ENCODE measurements at places on chromosomes 2 and 18.

DNA sequence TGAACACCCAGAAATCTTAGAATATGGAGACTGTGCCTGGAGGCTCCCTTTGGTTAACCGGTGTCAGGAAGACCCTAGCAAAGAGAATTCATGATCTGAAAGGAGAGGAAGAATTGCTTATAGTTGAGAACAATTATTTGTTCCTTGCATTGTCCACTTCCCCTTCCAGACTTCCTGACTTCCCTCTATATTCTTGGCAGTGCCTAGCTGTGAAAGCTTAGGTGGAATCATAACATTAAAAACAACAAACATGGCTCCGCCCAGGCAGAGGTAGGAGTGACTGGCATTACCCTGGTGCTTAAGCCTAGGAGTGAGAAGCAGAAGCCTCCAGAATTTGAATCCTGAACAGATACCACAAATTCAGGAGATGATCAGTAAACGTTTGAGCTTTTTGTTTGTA, 1.9 kb downstream of the TTL start:
- DNase-seq = no peak

GRCh38 chr2:143229952-143230351, 100.7 kb downstream of the ARHGAP15 start:
- DNase-seq = peak; percentile 40

GRCh38 chr2:196987649-196988364, 61.3 kb upstream of the PGAP1 start:
- DNase-seq = no peak

DNA sequence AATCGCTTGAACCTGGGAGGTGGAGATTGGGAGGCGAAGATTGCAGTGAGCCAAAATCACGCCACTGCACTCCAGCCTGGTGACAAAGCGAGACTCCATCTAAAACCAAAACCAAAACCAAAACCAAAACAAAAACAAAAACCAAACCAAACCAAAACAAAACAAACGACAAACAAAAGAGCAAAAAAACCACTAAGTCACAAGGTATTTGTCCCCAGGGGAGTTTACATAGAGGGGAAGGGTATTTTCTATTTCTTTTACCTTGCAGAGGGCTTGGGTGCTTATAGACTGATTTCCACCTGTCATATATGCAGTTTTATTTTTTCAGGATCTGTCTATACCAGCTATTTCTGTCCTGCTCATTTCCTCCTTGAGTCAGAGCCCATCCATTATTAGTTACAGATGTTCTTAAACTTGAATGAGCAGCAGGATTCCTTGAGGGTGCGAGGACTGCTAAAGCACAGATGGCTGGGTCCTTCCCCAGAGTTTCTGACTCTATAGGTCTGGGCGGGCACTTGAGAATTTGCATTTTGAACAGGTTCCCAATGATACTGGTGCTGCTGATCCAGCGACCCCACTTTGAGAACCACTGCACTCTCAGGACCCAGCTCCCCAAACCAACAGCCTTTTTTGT, 102.2 kb upstream of the UXS1 start:
- DNase-seq = no peak

GRCh38 chr2:60306267-60306861, 247.1 kb downstream of the BCL11A start:
- no peak for DNase-seq

DNA sequence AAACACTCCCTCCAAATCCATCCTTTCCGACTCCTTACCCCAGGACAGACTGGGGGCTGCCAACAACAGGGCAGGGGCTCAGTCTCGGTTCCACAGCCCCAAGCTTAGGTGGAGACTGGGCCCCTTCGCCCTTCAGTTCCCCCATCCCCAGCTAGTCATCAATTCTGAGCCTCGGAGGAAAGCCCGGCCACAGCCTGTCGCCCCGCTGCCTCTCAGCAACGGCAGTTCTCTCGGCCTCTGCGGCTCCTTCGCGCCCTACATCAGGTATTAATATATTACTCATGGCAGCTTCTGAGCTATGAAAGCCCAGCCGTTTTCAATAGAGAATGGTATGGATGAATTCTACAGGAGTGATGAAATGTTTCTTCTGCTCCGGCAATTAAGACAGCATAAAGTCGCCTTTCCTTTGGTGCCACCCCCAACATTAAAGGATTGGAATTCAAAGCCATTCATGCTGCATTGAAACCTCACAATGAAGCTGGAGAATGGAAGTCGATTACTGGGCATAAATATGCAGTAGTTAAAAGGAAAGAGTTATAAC, 2.8 kb downstream of the HDAC4 start:
- DNase-seq = no peak

DNA sequence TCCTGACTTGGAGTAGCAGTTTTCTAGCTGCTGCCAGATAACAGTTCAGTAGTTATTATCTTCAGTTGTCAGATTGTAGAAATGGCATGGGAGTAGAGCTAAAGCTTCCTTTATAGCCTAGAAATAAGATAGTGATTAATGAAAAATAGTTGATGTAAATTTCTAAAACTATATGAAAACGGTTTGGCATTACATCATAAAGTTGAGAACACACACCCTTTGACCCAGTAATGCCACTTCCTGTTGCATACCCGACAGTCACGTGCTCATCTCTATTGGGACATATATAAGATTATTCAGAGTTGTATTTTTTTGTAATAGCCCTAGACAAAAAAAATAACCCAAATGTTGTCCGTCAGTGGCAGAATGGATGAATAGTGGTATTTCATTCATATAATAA, 39.4 kb upstream of the ASB1 start:
- no peak for DNase-seq

- DNase-seq = no peak
Measured at GRCh38 chr2:85188852-85189251, 55.7 kb downstream of the TCF7L1 start.

DNA sequence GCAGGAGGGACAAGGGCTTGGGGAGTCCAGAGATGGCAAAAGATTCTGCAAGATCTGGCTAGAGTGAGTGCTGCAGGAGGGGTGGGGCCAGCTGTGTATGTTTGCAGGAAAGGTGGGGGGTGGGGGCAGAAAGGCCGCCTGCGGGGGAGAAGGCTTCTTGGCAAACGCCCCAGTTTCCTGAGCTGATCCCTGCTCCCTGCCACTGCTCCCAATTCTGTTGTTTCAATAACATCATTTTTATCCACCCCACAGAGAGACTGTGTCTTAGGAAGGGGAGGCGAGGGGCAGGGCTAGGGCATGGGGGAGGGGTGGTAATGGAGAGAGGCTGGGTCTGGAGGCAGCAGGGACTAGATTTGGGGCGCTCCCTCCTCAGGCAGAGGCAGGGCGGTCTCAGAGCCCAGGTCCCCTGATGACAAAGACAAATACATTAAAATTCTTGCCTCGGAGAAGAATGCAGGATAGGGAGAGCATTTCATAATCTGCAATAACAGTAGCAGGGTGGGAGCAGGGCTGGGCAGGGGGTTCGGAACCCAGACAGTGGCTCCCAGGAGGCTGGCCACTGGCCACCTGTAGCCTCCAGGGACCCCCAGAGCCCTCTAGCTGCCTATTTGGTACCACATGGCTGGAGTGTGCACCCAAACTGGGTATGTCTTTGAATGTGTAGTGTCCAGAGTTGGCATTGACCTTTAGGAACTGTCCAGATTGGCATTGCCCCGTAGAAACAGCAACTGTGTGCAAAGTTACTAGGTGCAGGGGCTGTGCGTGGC, 2.1 kb upstream of the WNT6 start:
- no peak for DNase-seq

GRCh38 chr2:10501451-10501961, 53.4 kb upstream of the ODC1 start:
- no peak for DNase-seq

- DNase-seq = no peak
Measured at GRCh38 chr18:39872651-39873050, 2082.4 kb upstream of the PIK3C3 start.

DNA sequence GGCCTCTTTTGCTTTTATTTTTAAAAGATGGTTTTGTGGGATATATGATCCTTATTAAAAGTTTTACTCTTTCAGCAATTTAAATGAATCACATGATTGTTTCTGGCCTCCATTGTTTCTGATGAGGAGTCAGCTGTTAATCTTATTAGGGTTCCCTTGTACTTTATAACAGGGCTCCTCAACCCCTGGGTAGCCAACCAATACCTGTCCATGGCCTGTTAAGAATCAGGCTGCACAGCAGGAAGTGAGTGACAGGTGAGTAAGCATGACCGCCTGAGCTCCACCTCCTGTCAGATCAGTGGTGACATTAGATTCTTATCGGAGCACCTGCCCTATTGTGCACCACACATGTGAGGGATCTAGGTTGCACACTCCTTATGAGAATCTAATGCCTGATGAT, 45.1 kb upstream of the FAM98A start:
- no peak for DNase-seq

GRCh38 chr18:3873698-3874097, 423.7 kb downstream of the TGIF1 start:
- DNase-seq = no peak

- DNase-seq = peak; percentile 26
Measured at GRCh38 chr2:172095905-172096625, 6.6 kb downstream of the DLX2 start.

DNA sequence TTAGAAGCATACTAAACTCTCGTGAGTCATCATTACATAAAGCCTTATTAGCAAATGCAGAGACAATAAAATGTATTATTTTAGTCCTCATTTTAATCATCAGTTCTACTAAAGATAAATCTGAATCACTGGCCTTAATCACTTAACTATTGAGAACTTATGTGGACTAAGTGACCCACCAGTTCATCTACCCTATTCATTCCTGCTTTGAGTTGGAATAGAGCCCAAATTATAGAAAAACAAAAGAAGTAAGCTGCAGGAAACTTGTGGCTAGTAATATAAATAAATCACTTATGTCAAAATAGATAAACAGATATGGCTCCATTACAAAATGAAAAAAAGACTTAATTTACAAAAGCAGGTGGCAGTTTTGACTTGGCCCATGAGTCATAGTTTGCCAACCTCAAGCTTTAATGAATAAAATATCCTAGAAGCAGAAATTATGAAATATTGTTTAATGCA, 851.8 kb upstream of the CRIM1 start:
- no peak for DNase-seq

GRCh38 chr2:138274421-138275291, 226.9 kb upstream of the SPOPL start:
- DNase-seq = no peak

GRCh38 chr2:77939801-77940200, 417.6 kb upstream of the LRRTM4 start:
- DNase-seq = no peak

DNA sequence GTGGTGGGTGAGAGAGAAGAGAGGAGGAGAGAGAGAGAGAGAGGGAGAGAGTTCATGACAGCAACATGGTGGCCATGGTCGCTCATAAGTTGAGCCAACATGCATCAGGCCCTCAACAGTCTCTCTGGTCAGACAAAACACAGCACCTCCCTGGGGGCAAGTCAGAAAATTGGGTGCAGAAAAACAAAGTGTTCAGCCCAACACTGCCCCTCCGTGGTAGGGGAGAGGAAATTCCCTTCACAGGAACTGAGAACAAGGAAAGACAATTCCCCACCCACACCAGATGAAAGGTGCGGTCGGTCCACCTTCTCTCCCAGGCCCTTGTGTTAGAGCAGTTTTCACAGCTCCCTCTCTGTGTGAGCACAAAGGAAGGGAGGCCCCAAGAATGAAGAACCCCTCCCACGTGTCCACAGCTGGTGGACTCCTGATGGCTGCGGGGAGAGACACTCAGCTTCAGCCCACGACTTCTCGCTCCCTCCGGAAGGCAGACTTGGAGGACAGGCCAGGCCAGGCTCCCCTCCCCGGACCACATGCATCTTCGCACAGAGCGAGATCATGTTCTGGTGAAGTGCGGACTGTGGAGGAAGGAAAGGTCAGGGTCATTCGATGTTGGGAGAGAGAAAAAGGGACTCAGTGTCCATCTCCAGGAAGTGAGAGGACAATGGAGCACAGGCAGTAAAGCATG, 181.7 kb downstream of the ANAPC1 start:
- DNase-seq = peak; percentile 79

DNA sequence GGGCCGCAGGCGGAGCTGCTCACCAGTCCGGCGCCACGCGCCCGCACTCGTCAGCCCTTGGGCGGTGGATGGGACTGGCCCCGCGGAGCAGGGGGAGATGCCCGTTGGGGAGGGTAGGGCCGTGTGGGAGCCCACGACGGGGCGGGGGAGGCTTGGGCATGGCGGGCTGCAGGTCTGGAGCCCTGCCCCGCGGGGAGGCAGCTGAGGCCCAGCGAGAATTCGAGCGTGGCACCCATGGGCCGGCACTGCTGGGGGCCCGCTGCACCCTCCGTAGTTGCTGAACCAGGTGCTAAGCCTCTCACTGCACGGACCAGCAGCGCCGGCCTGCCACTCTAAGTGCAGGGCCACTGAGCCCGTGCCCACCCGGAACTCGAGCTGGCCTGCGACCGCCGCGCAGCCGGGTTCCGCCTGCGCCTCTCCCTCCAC, 182.4 kb upstream of the ERBB4 start:
- DNase-seq = no peak

DNA sequence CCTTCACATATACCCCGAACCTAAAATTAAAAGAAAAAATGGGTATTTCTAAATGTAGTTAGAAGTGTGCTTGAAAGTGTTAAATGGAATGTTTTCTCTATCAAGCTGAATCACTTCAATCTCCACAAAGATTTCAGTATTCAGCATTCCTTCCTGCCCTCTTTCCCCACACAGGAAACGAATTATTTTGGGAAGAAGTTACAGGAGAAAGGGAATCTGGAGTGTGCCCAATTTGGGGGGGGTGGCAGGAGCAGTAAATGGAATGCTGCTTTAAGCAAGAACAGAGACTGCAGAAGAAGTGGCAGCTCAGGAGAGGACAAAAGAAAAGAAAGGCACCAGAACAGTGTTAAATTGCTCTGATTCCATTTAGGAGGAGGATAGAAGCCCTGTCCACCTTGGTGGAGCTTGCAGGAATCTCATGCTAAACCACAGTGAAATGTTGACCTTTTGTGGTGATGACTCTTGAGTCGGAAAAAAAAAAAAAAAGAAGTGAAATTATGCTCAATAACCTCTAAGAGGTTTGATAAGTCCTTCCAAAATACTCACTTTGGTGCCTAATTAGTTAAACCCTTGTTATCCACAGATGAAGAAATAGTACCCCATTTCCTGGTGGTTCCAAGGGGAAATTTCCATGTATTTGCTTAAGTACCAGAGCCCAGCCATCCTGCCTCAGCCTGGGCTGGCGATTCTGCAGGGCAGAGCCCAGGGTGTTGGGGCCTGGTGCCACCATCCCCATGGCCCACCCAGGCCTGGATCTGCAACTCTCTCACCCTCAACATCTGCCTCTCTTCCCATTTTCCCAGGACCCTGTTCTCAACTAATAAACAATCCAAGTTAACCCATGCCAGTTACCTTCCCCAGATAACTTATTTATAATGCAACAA, 56.5 kb downstream of the MYO5B start:
- DNase-seq = no peak
